GM12865 (cell line): ENCODE measurements at places on chromosomes 11 and 22.

- DNase-seq, result no peak
These were observed 18.4 kb downstream of the PDGFB start for GRCh38 chr22:39226353-39226752.

GRCh38 chr11:65718964-65719492 lies 1.6 kb downstream of the RNASEH2C start:
- DNase-seq, result no peak

GRCh38 chr11:34793666-34794065 lies 122.5 kb downstream of the APIP start:
- DNase-seq, result no peak

DNA sequence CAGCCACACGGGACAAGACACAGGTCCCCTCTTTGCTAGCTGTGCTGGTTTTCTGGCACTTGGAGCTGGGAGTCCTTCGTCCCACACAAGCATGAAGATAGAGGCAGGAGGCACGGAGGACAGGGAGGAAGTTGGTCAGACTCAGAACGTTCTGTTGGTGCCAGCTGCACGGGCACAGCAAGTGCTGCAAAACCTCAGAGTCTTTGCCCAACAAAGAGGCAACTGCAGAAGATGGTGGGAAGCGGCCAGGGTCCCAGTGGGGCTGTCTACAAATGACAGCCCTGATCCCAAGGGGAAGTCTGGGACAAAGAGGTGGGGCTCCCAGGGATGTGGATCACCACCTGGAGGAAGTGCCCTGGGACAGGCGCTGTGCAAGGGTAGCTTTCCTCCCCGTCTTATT lies 9.4 kb upstream of the OSM start:
- DNase-seq, result no peak

GRCh38 chr11:110968348-110969062 lies 256.3 kb upstream of the ARHGAP20 start:
- DNase-seq, result no peak

DNA sequence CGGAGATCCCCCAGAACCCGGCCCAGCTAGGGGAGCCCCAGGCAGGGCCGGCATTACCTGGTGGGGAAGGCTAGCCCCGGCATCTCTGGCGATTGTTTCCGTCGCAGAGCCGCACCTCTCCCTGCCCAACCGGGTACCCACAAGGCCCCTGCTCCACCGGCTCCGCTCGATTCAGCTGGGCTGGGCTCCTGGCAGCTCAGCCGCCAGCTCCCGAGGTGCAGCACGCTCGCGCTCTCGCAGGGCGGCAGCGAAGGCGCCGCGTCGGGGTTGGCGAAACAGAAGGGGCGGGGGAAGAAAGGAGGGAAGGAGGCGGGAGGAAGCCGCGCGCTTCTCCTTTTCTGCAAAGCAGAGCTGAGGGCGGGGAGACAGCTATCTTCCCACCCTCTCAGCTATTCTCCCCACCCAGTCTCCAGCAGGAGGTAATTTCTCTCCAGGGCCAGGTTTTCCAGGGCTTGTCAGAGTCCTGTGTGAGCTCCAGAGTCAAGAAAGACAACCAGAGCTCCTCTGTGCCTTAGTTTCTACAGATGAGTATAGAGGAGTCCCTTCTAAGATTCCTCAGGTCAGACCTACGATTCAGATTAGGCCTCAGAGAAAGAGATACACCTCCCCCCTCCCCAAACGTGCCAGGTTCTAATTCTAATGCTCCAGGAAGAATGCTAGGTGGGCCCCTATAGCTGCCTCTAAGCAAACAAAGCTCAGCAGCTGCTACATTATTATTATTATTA lies 62.0 kb downstream of the PAK1 start:
- DNase-seq, result peak; percentile 90
